ENCODE measurements at places on chromosomes 2 and 18.

- no peak for DNase-seq
Measured at GRCh38 chr2:36809069-36809445, 112.5 kb downstream of the VIT start.

GRCh38 chr2:42185220-42185921 is 16.2 kb downstream of the EML4 start:
- DNase-seq = no peak

DNA sequence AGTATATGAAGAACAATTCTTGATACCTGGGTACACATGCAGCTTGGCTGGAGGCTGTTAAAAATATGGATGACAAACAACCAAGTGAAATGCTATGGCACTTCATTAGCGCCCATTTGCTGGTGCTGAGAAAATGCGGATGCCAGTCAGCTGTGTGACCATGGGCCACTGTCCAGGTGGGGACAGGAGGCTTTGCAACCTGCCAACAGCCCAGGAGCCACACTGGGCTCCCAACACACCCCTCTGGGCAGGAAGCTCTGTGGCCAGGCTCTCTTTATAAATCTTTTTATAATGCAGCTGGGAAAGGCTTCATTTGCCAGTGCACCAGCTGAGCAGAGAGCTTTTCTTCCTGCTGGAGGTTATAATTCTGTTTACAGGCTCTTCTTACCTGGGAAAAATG is 19.9 kb downstream of the RNF144A start:
- DNase-seq = no peak

- no peak for DNase-seq
Measured at GRCh38 chr2:227386630-227387029, 1.1 kb downstream of the SCYGR1 start.

- DNase-seq = no peak
Measured at GRCh38 chr2:68225119-68225632, 27.2 kb downstream of the PPP3R1 start.
